ENCODE measurements at places on chromosomes 11 and 22.

DNA sequence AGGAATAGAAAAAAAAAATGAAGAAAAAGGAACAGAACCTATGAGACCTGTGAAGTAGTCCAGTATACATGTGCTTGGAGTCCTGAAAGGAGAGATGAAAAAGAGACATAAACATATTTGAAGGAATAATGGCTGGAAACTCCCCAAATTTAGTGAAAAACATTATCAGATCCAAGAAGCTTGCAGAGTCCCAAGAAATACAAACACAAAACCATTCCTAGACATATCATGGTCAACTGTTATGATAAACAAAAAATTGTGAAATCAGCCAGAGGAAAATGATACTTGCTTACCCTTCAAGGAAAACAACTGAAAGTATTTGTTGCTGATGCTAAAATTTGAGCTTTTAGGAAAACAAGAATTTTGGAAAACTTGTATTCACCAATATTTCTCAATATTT is 250.1 kb downstream of the DDX10 start:
- no peak for DNase-seq

- DNase-seq = no peak
These were observed 1.8 kb downstream of the ARRB1 start for GRCh38 chr11:75349521-75350116.

- no peak for DNase-seq
These were observed 8.9 kb upstream of the SAMM50 start for GRCh38 chr22:43946384-43946667.

DNA sequence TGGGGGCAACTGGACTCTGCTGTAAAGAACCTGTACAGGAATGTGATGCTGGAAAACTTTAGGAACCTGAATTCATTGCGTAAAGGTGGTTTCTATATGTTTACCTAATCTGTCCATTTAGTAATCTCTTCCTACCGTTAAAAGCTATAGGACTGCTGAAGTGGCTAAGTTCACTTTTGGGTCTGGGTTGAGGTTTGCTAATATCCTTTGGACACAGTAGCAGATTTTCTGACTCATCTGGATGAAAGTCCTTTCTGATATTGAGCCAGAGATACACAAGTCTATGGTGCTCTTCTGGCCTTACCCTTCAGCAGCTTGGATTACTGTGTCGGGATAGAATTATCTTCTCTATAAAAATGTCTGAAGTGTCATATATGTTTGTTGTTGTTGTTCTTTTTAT is 16.9 kb downstream of the ZNF215 start:
- DNase-seq = no peak

GRCh38 chr11:8282631-8283030 is 19.0 kb upstream of the LMO1 start:
- DNase-seq = no peak

GRCh38 chr22:35903571-35904335 is 124.9 kb downstream of the RBFOX2 start:
- DNase-seq = no peak

GRCh38 chr11:69122326-69122629 is 33.5 kb upstream of the SMIM38 start:
- DNase-seq = no peak

- peak; percentile 69 for DNase-seq
These were observed at the start of gene FAM111A for GRCh38 chr11:59142530-59143507. TSS of gene FAM111A (plus strand) at chr11:59142856. CDS start at chr11:59148873, 6,017 bp downstream.

- DNase-seq = no peak
These were observed 35.4 kb downstream of the RSPH14 start for GRCh38 chr22:23106344-23106743.

GRCh38 chr11:73760135-73760678 is 667 bp downstream of the RAB6A start:
- no peak for DNase-seq

- no peak for DNase-seq
These were observed 44.3 kb downstream of the DKK3 start for GRCh38 chr11:11963842-11964773.

DNA sequence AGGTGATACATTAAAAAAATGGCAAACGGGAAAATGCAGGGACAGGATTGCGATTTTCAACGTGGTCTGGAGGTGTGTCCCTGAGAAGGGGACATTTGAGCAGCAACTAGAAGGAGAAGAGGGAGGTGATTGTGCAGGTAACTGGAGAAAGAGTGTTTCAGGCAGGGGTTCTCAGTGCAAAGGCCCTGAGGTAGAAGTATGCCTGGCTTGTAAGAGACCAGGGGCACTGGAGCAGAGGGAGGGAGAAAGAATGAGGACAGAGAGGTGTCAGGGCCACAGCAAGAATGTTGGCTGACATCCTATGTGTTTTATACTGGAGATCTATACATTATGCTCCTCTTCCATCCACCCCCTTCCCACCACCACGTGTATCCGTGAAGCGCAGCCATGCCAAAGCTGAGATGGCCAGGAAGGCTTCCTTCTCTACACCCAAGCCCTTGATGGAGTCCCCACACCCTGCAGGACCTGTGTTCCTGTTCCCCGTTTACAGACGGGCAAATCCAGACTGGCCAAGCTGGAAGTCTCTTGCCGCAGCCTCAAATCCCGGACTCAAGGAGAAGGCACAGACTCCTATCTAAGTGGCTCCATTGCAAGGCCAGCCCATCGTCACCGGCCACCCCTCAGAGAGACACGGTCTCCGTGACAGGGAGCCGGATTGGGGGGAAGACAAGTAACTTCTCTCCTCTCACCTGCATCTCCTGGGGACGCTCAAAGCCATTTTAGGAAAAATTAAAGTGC is 416.1 kb downstream of the MN1 start:
- DNase-seq = no peak
